ENCODE measurements at places on chromosomes 13 and 19.

- DNase-seq: no peak
Measured at GRCh38 chr19:8336660-8337059, 6.4 kb downstream of the KANK3 start.

DNA sequence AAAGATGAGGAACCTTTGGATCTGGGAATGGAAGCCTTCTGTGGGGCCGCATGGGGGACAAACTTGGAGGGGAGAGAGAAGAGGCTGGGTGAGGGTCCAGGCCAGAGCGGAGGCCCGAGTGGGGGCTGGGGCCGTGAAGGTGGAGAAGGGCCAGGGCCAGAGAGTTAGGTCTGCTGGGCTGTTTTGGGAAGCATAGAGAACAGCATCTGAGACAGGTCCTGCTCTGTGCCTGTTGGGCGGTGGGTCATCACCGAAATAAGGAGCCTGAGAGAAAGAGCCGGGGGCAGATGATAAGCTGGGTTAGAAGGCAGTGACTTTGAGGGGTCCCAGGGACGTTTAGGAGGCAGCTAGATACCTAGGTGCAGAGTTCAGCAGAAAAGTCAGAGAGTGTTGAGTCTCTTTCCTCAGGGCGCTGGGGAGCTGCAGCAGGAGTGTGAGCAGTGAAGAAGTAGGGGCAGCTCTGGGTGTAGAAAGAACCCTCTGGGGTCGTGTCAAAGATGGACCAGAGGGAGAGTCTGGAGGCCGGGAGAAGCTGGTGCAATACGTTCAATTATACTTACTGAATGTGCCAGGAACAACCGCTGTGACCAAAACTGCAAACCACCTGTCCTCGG lies 2.7 kb downstream of the SPACA6 start:
- no peak for DNase-seq

- DNase-seq: no peak
Measured at GRCh38 chr19:18699403-18700054, 16.0 kb downstream of the CRTC1 start.

DNA sequence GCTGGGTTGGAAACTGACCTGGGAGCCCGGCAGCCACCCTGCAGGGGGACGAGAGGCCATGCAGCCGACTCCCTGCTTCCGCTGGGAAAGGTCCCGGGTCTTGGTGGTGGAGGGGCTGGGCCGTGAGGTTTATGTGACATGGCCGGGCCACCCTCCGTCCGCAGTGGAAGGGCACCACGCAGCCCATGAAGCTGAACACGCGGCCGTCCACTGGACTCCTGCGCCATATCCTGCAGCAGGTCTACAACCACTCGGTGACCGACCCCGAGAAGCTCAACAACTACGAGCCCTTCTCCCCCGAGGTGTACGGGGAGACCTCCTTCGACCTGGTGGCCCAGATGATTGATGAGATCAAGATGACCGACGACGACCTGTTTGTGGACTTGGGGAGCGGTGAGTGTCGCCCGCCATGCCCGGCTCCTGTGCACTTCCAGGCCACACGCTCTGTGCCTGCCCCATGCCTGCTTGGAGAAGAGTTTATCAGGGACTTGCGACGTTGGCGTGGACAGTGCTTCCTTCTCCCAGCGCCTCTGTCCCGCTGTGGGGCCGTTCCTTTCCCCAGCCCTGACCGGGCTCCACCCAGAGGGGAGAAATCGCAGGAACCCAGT lies 27.2 kb downstream of the DOT1L start:
- DNase-seq: no peak

DNA sequence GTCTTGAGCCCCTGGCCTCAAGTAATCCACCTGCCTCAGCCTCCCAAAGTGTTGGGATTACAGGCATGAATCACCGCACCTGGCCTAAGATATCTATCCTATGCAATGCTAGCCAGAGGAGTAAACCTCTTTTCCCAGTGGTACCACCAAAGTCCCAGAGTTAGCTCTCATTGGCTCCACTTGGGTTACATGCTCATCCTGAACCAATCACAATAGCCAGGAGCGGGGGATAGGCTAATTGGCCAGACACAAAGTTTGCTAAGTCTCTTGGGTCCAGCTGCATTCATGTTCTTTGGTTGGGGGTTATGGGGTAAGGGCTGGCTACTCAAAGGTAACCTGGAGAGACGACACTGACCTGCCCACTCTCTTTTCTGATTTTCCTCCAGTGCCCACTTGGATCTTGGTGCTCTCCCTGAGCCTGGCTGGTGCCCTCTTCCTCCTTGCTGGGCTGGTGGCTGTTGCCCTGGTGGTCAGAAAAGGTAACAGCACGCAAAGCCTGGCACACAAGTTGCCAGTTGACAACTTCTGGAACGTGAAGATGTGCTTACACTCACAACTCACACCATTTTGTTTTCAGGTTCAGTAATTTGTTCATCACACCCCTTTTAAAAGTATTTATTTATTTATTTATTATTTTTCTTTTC lies 7.8 kb downstream of the C19orf38 start:
- DNase-seq: no peak

DNA sequence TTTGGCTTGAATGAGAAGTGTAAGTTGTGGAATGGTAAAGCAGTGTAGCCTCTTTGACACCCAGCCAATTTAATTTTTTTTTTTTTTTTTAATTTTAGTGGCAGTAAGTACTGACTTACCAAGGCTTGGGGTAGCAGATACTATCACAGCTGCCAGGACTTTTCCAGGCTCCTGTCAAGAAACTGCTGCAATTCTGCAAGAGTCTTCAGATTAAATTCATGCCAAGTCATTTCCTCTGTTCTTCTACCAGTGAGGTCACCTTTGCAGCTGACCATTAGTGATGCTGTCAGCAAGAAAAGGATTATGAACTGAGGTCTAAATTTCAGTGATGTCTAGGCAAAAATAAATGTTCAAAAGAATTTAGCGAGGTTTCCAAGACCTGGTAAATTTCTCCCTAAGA lies 91.2 kb downstream of the GGACT start:
- no peak for DNase-seq

- DNase-seq: no peak
Measured at GRCh38 chr13:27014406-27015359, 156.9 kb downstream of the USP12 start.

DNA sequence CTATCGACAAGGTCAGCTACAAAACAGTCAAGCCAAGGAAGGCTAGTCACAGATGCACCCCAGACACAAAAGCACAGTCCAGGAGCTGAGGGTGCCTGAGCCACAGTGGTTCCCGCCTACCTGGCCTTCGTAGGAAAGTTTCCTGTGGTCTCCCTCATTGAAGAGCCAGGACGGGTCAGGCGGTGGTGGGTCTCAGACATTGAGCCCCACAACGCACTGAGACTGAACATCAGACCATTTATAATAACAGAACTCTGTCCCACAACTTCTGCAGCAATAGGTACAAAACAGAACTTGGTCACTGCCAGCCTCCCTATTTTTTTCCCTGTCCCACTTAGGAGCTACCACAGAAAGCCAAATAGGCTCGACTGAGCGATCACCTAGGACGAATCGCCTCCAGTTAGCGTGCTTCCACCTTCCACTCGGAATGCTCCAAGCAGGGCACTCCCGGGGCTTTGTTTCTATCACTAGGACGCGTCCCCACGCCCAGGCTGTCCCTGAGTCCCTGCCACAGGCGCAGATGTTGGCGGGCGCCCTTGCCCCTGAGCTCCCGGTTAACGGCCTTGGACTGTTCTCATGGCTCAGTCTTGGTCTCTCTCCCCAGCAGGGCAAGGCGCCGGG lies 640 bp upstream of the ZNF544 start:
- DNase-seq: no peak

GRCh38 chr13:114140906-114141250 lies 8.5 kb upstream of the RASA3 start:
- no peak for DNase-seq

DNA sequence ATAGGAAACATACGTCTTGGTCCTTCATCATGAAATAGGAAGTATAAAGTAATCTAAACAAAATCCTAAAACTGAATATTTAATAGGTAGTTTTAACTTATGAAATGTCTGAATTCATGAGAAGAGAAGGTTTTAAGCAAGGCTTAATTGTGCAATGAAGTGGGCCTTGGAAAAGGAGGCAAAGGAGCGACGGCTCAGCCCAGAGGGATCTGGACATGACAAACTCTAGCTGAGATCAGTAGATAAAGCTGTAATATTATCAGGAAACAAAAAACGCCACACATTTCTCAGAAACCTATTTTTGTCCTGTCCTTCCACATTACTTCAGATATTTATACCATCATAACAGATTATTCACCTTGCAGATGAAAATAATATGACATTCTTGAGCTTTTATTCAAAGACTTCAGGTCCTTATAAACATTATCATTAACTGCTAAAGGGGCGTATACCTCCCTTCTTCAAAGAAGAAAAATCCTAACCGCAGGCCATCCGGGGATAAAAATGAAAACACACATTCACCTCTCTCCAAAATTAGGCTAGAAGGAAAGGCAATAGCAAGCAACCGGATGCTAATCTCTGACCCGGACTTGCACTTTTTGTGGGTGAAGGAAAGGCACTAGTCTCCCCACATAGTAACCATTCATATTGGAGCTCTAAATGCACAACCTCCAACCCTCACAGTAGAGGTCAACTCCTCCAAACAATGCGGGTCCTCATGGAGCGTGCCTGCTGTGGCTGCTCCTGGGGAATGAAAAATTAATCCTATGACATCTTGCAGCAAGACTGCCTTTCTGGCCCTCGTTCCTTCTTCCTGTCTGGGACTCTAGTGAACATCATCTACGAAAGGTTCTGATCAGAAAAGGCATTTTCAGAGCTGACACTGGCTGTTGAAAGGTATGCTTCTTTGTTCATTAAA lies 108.8 kb downstream of the TBC1D4 start:
- no peak for DNase-seq

- no peak for DNase-seq
Measured at GRCh38 chr19:44512326-44513298, 12.3 kb upstream of the ZNF180 start.

- DNase-seq: no peak
Measured at GRCh38 chr19:43765109-43765876, 10.5 kb upstream of the SMG9 start.

GRCh38 chr19:14395262-14395661 lies 14.0 kb downstream of the ADGRE5 start:
- no peak for DNase-seq

- no peak for DNase-seq
Measured at GRCh38 chr13:73140801-73141200, 82.0 kb downstream of the KLF5 start.

DNA sequence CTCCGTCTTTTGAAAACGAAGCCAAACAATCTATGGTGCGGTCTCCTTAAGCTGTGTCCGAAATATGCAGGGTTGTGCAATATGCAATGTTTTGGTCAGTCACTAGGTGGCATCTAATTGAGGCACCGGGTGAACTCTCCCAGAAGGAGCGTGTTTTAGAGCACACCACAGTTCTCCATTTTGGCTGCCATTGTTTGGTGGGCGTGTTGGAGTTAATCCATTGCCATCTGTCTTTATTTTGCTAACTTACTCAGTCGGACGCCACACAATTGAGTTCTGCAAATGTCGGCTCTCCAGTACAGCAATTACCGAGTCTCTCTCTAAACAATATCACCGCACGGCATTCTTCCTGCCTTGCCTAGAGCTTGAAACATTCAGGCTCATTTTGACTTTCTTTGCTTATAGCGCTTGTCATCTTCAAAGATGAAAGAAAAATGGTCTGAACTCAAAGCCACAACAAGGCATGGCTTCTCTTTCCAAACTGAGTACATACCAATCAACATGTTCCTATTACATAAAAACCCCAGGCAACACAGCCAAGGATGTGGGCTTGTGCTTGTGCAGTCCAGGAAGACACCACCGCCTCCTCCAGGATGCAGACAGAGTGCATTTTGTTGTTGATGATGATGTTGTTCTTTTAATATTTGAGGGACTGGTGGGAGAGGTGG lies 182.0 kb upstream of the SERP2 start:
- peak; percentile 90 for DNase-seq

DNA sequence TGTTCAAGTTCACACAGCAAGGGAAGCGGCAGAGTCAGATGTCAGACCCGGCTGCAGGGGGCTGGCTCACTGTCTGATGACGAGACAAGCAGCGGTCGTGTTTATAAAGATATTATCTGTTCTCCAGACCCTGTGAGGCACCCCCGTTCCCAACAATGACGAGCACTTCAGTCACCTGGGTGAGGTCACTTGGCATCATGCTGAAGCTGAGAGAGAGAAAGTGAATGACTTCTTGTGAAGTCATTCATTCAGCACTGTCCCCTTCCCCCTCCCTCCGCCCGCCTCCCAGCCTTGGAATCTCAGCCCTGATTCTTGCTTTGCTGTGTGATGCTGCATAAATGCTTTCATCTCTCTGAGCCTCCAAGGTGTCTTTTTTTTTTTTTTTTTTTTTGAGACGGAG lies 4.9 kb upstream of the LYPD3 start:
- no peak for DNase-seq

GRCh38 chr19:49837425-49837824 lies 13.5 kb upstream of the PTOV1 start:
- DNase-seq: no peak

DNA sequence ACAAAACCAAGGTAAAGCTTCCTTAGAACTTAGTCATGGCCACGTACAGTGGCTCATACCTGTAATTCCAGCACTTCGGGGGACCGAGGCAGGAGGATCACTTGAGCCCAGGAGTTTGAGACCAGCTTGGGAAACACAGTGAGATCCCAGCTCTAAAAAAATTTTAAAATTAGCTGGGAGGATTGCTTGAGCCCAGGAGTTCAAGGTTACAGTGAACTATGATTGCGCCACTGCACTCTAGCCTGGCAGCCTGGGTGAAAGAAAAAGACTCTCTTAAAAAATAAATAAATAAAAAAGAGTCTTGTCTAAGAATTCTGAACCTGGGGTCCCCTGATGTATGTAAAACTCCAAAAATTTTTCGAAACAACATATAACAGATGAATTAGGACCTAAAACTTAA lies 34.9 kb downstream of the N4BP2L2 start:
- DNase-seq: no peak

DNA sequence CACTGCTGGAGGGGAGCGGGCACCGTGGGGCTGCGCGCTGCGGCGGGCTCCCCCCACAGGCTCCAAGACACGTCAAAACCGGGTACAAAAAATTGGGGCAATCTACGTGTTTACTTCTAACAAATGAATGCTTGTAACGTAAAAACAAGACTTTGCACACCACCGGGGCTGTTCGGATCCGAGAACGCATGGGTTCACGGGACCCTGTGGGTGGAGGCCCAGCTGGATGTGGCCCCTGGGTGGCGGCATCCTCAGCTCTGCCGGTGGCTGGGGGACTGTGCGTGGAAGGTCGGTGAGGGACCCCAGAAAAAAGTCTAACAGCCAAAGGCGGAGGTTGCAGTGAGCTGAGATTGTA lies 10.3 kb upstream of the SLC7A10 start:
- DNase-seq: no peak

GRCh38 chr19:36092566-36092965 lies 18.4 kb upstream of the OVOL3 start:
- DNase-seq: no peak

DNA sequence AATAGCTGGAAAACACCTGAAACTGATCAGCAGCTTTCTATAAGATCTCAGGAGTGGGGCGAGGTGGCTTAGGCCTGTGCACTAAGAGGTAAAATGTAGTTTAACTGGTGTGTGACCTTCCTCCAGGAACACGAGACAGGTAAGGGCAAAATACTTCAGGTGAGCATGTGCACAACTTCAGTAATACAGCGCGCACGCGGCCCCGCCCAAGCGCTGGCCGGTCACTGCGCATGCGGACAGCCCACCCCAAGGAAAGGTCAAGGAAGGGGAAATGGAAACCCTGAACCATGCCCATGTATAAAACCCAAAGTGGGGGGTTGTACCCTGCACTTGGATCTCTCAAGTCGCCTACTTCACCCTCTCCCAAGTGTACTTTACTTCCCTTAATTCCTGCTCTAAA lies 49.4 kb upstream of the ARHGEF7 start:
- DNase-seq: no peak

- no peak for DNase-seq
Measured at GRCh38 chr13:109867766-109868165, 81.4 kb upstream of the IRS2 start.

Measured in DMS 273 treated with DMSO at 0.1 percent for 48 hours (cell line).